ENCODE measurements at places on chromosomes 13 and 19.

DNA sequence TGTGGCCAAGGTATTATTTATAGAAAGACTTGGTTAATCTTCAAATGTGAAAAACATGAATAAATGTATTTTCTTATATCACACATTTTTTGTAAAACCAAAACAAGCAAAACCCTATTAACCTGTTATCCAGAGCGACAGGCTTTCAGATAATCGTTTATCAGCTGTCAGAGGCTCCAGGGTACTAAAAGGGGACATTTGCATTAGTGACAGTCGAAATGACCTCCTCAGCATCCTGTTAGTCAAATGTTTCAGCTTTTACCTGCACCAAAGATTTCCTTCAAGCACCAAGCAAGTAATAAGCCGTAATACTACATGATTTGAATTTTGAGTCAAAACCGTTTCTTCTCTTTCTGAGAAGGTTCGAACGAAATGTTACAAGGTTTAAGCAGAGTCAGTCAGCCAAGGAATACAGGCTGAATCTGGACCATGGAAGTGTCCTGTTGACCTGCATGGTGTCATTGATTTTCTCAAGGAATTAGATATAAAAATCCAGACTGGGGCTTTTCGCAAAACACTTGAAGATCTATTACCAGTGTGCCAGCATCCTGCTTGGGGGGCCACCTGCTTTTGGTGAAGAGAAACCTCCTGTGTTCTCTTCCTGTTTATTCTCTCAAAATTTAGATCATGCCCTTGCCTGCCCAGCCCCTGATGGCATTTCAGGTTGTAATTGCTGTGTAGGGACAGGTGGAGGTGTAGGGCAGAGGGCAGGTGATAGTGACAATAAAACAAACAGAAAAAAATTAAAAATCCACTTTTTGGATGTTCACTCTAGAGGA, 11.3 kb upstream of the RFC3 start:
- no peak for DNase-seq

DNA sequence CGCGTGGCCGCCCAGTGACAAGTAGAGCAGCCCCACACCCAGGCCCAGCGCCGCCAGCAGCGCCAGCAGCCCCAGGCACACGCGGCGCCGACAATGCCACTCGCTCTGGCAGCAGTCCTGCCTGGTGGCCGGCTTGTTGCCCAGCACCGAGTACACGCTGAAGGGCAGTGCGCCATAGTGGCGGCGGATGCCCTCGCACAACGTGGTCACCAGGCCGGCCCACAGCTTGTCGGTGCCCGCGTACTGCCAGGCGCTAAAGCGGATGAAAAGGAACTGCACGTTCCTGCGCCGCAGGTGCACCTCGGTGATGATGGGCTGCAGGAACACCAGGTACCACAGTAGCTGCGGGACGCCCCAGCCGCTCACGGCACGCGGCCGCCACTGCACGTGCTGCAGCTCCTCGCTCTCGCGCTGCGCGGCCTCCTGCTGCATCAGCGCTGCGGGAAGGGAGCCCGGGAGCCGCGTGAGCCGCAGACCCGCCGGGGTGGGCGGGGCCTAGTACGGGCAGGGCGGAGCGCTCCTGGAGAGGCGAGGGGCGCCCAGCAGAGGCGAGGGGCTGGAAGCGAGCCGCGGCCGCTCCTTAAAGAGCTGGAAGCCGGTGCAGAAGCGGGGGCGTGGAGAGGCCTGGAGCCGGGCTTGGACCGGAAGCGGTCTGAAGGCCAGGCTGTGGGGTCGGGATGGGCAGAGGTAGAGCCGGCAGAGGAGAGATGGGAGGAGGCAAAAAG, 7.3 kb downstream of the NKPD1 start:
- no peak for DNase-seq

DNA sequence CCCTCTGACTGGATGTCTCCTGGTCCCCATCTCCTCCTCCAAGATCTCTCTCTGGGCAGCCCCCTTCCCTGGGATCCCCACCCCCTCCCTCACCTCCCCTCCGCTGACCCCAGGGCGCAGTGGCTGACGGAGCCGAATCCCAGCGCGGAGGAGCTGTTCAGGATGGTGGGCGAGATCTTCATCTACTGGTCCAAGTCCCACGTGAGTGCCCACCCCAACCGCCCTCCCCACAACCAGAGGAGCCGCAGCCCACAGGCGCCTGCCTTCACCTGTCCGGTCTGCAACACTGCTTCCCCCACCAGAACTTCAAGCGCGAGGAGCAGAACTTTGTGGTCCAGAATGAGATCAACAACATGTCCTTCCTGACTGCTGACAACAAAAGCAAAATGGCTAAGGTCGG, 89.4 kb downstream of the RYR1 start:
- no peak for DNase-seq

GRCh38 chr19:35882114-35882832, 13.9 kb downstream of the APLP1 start:
- DNase-seq = no peak

DNA sequence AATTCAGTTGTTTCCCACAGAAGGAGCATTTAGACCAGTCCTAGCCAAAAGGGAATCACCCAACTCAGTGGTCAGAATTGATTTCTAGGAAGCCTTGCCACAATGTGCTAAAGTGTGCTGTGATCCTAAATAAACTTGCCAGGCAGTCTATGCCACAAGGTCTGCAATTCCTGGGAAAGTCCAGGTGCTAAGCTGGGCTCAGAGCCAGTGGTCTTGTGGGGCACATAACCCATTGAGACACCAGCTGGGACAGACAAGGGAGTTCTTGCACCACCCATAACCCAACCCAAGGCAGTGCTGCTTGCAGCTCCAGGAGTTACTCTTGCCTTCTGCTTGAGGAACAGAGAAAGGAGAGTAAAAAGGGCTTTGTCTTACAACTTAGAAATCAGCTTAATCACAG, 489.5 kb upstream of the SPRY2 start:
- no peak for DNase-seq

DNA sequence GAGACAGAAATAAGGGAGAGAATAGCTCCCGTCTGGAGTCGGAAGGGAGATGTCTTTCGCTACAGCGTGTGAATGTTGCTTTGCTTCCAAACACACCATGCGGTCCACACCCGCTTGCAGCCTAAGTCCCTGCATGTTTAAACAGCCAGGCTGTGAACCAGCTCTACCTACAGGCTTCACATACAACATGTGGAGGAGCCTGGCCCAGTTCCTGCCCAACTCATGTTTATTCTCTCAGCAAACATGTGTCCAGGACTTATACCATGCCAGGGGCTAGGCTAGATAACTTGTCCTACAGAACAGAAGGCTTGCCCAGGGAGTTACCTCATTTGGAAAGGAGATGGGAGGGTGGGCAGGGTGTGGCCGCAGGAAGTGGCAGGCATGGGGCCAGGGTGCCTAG, 181.5 kb downstream of the FOXO1 start:
- DNase-seq = no peak

DNA sequence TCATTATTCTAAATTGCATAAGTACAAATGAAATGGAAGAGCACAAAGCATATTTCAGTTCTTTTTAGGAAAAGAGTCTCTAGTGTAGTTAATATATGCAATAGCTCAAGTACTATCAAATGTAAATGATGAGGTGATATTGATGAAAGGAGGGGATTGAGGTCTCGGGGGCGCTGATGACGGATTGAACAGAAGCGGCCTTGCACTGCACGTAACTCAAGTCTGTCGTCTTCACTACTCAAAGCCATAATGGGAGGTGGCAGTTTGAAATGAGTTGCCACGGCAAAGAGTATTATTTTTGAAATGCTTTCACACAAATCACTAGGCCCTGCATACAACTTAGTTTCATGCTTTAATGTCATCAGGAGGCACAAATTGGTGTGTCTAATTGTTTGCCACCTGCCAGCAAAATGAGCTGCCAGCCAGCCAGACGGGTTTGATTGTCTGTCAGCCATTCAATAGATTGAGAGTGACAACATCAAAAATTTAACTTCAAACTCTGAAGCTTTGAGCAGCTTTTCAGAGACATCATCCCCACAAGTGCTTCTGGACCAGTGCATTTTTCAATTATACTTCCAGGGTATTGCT, 256.6 kb downstream of the NBEA start:
- no peak for DNase-seq

DNA sequence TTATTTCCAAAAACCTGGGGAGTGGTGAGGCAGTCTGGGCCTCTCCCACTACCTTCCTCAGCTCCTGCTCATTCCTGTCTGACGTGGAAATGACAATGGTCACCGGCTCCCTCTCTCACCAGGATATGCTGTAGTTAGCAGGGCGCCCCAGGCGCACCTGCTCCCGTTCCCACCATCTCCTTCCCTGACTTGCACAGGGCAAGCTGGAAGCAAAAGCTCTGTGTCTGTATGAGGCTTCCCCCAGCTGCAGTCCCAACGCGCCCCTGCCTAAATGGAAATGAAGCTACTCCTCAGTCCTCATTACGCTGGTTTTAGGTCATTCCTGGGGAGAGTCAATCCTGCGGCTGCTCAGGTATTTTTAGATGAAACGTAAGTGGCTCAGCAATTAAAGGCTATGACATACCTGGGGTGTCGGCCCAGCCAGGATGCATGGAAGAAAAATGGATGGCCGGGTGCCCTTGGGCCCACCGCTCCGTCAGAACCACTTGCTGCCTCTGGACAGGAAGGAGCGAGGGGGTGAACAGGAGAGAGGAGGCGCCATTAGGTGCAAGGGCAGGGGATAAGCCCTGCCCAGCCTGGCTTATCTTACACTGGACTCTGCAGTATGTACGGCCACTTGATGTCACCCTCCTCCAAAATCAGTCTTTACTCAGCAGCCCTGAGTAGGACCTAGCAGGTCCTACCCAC, 32.4 kb downstream of the DHRS12 start:
- no peak for DNase-seq

GRCh38 chr13:102091231-102091630, 310.6 kb downstream of the FGF14 start:
- DNase-seq = no peak

DNA sequence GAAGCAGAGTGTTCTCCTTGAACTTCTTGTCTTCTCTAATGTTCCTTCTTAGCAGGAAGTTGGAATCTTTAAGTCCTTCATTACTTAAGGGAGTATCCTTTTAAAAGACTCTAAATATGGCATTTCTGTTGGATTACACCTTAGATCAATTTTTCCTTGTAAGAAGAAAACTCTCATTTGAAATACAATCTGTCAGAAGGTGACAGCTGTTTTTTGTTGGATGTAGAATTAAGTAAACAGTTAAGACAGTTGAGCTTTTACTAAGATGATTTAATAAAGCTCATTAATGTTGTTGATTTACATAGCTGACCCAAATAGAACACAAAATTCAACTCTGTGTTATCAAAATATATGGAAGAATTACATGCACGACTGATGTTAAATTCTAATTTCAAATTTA, 16.7 kb upstream of the MBNL2 start:
- DNase-seq = no peak

DNA sequence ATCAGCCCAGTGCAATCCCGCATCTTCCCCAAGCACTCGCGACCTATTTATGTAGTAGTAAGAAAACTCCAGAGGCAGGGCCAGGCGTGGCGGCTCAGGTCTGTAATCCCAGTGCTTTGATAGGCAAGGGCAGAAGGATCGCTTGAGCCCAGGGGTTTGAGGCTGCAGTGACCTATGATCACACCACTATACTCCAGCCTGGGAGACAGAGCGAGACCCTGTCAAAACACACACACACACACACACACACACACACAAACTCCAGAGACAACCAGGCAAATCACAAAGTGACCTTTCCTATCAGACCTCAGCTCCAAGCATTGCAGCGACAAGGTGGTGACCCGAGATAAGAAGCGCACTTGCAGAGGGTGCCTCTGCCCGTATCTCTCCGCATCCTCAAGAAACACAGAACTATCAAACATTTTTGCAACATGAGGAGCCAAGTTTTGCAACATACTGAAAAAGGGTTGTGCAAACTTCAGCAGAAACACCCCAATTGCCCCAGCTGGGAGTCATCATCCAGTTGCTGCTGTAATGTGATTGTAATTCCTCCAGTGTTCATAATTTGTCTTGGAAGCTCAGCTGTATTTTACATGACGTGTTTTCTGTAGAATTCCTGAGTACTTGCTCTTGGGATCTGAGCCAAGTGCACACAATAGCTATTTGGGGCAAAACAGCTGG, 8.7 kb upstream of the KLF2 start:
- no peak for DNase-seq

DNA sequence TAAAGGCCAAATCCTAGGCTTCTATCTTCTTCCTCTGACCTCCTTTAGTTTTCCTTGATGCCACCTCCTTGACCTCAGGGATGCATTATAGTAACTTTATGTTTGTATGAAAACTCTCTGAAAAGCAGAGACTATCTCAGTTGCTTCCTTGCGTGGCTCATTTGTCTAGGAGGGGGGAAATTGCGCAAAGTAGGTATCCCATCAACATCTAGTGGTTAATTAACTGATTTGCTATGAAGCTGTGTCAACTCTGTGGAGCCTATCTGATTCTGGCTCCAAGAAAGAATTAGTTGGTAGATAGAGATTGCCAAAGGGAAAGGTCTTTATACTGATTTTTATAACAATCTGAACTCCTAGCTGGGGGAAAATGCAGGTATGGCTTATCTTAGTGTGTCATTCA, 82.1 kb upstream of the FRY start:
- DNase-seq = no peak

DNA sequence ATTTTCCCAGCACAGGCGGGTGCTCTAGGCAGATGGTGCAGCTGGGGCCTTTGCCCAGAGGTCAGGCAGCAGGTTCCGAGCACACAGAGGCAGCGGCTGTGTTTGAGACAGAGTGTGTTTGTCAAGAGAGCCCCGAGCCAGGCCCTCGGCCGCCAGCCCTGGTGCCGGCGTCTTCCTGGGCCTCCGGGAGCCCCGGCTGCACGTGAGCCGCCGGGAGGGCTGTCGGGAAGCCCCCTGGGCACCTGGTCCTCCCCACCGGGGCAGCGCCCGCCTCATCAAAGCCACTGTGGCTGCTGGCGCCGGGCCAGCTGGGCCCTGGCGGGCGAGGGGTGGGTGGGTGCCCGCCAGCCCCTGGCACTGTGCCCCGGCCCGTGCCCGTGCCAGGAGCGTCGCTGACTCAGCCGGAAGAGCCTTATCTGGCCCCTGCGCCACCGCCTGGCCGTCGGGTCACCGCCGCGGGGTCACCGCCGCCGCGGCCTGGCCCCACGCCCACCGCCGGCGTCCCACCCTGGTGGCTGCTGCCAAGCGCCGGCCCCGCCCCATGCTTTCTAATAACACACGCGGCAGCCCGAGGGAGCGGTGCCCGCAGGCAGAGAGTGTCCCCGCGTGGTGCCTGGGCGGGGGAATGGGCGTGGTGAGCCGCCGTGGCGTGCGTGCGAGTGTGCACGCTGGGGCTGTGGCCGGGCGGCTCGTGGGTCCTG, 14.9 kb downstream of the ARID3A start:
- DNase-seq = peak; percentile 54

DNA sequence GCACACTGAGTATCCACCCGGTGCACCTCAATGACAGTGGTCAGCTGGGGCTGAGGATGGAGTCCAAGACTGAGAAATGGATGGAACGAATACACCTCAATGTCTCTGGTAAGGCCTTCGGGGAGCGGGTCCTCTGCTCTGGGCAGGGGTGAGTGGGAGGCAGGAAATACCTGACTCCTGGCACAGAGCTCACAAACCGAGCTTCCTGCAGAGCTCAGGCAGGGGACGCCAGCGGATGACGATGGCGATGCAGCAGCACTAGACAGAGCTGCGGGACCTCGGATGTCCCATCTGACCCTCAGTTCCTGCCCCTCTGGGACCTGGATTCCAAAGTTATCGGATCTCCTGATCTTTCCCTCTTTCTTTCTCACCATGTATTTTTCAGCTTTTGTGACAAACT, 3.8 kb downstream of the CD22 start:
- DNase-seq = no peak

- DNase-seq = no peak
These were observed 10.0 kb upstream of the IGSF23 start for GRCh38 chr19:44603201-44603945.

- DNase-seq = no peak
These were observed 18.7 kb upstream of the TINCR start for GRCh38 chr19:5586300-5587070.

GRCh38 chr13:40796649-40797048, 7.2 kb downstream of the SLC25A15 start:
- no peak for DNase-seq

GRCh38 chr19:3184847-3185460, 776 bp upstream of the NCLN start:
- peak; percentile 48 for DNase-seq

Data from activated T-helper 1 cell treated with anti-CD3 and anti-CD28 coated beads, Interleukin-2, amount 50 U/mL, for 16 hours (primary cell).